ENCODE measurements at places on chromosomes 7 and 10. TPM values are rescaled to one million over a fixed set of nuclear protein-coding genes. Genes with fewer than 3 reads are reported as not detected.
A peak's percentile ranks its signal among the peaks of the same experiment; 100 is the strongest.

DNA sequence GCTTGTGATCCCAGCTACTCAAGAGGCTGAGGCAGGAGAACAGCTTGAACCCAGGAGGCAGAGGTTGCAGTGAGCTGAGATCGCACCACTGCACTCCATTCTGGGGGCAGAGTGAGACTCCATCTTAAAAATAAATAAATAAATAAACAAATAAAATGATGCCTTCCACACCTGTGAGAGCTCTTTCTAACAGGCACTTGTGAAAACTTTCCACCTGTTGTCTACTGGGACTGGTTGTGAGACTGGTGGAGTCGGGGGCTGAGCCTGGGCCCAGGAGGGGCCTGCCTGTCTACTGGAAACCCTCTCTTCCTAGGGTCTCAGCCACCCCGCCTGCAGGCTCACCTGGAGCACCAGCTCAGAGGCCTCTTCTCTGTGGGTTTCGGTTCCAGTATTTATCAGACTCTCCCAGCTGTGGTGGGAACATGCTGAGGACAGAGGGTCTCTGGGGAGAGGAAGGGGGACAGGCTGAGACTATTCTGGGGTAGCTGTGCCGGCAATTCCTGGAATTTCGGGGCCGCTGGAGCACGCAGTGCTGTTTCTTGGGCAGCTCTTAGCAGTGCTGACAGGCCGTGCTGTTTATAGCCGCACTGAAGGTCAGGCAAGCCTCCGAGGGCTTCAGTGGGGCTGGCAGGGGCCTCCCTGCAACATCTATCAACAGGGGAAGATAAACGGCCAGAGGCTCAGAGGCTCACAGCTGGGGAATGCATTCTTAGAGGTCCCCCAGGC lies 3.8 kb downstream of the LDB3 start:
- no peak for DNase-seq

DNA sequence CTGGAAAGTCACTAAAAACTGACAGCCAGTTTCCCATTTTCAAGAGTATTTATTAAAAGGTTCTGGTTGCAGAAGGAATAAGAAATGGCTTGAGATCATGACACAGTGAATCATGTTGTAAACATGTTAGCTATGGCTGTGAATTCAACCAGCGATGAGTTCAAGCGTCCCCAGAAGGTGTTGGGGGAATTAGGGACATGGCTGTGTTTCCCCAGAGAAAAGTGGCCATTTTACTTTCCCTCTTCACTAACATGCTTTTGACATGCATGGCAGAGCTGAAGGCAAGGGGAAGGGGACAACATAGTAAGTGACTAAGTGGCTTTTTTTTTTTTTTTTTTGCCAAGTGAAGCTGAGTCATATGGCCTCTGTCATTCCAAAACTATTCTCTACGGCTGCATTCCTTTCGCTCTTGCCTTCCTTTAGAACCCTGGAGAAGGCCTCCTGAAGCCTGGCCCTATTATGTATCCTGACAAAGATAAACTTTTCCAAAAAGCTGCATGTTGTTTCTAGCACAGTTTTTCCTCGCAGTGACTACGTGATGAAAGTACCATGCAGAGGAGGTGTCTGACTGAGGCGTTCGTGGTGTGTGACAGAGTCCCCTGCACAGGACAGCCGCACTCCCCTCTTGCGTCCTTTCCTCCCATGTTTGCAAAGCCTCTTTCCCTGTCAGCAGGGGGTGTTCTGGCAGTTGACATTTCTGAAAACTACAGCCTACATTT lies 46.9 kb downstream of the EGFR start:
- peak; percentile 79 for DNase-seq

UCMA gene
- not detected for polyA plus RNA-seq

DNA sequence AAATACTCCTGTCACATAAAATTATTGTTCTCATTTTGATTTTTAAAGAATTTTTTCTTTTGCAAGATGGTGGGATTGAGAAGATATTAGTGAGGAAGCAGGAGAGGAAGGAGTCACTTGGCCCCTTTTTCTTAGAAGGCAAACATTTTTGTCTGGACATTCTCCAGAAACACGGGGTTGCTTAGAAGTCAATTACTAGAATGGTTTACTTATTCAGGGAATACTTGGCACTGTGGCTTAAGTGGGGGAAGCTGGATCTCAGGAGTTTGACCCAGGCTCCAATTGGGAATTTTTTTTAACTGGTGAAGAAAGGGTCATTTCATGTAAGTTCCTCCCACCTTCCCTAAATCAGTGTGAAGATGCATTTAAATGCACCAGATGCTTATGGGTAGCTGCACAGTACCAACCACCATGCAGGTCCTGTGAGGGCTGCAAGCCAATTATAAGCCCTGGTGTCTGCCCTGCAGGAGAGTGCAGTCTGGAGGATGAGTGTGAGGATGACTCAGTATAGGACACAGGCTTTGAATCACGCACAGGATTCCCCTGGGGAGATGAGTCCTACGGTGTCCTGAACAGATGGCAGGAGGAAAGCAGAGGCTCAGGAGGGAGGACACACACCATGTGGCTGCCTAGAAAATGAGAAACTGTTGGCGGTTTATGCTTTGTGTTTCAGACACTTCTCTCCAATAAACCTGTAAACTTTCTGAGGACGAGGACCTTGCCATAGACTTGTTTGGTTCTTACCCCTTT lies 299.1 kb downstream of the PLXNA4 start:
- DNase-seq = no peak

- DNase-seq = peak; percentile 85
Measured at GRCh38 chr10:19014034-19014433, 34.6 kb upstream of the MALRD1 start.

GNGT1 gene
- polyA plus RNA-seq = not detected

- no peak for DNase-seq
Measured at GRCh38 chr7:29330136-29330535, 135.6 kb downstream of the CHN2 start.

DNA sequence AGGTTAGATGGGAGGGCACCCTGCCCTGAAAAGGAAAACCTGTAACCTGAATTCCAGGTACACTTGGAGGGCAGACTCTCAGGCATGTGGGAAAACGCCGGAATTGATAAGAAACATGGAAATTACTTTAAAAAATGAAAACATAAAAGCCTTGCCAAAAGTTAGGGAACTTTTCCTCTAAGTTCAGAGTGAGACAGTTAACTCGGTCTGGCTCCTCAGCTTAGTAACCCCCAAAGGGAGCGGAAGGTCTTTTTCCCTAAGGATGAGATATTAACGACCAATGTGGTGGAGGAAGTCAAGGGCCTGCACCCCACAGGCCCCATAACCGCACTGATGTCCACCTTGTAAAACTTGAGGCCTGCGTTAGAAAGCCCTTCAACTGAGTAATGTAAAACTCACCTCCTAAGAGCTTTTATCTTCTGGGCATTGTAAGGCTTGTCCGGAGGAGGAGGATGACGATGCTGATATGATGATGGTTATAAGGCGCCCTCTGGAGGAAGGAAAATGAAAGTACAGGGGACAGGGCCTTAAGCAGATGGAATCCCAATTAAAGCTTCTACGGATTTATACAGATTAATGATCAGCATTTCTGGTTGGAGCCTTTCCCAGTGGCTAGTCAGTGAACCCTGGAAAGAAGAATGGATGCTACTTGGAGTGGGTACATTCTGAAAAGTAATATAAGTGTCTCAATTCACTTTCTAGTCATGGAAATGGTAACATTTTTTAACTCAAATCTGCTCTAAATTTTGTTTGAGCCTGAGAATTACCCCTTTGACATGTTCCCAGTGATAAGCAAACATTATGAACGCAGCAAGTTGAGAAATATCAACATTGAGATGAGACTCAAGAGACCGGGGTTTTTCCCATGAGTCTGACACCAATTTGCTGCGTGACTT lies 694 bp downstream of the COL1A2 start:
- DNase-seq = peak; percentile 64

WDR86 gene
- polyA plus RNA-seq = 0.15 TPM

DNA sequence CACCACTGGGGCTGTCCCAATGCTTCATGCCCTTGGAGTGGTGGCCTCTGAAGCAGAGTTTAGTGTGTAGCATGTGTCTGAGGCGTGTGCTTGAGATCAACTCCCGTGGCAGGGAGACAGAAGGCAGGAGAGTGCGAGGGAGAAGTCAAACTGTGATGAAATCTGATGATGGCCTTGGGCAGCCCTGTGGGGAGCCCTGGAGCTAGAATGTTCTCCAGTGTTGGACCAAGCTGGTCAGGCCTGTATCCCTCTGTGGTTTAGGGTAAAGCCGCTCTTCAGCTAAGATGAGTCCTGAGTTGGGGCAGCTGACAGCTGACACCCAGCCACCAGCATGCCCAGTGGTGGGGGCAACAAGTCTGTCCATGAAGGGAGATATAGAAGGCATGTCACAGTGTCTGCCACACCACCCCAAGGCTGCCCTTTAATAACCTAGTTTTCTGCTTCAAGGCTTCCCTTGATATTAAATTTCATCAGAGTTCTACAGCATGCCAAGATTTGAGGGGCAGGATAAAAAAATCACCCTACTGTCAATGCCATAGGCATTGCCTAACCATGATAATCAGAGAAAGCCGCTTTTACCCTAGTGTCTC lies 170.5 kb upstream of the SVIL start:
- DNase-seq = no peak

All from AG04450 (cell line).